Upper lobe of right lung (tissue), 1 donor: ENCODE measurements at places on chromosomes 4 and X. TPM values are rescaled to one million over a fixed set of nuclear protein-coding genes. Genes with fewer than 3 reads are reported as not detected.

Gene COL25A1
- 0.75 TPM for total RNA-seq

Gene ARHGAP36
- total RNA-seq = not detected

Gene CYSLTR1
- total RNA-seq = 8.7 TPM

DNA sequence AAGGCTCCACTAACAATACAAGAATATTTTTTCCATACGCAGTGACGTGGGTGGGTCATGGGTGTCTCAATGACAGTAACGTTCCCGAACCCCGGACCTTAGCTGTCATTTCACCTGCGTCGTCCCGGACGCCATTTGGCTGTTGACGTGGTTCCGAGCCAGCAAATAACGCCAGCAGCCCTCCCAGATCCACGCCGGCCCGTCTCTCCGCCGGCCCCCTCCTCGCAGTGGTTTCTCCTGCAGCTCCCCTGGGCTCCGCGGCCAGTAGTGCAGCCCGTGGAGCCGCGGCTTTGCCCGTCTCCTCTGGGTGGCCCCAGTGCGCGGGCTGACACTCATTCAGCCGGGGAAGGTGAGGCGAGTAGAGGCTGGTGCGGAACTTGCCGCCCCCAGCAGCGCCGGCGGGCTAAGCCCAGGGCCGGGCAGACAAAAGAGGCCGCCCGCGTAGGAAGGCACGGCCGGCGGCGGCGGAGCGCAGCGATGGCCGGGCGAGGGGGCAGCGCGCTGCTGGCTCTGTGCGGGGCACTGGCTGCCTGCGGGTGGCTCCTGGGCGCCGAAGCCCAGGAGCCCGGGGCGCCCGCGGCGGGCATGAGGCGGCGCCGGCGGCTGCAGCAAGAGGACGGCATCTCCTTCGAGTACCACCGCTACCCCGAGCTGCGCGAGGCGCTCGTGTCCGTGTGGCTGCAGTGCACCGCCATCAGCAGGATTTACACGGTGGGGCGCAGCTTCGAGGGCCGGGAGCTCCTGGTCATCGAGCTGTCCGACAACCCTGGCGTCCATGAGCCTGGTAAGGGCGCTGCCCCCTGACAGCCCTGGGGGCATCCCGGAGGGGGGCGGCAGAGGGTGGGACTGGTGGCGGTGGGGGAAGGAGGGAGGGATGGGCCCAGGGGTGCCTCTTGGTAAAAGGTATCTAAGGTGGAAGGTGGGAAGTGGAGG, at the start of gene CPE:
CPE (plus strand) TSS at position 264 of the 933 bp plus-strand sequence; CDS start at position 478, 214 bp downstream.
- DNase-seq = peak; percentile 90
- H3K4me1 ChIP-seq = peaks cover 3% of the 10 kb centered on the region
- peak within 1 kb of the TSS; percentile 56 for H3K27ac ChIP-seq
- H3K4me3 ChIP-seq = peak within 1 kb of the TSS; percentile 47

GRCh38 chr4:53189011-53189410, 176.8 kb downstream of the SCFD2 start:
- H3K36me3 ChIP-seq = no peaks in the 10 kb centered on the region
- no peaks in the 10 kb centered on the region for H3K27me3 ChIP-seq
- no peak overlapping the region for H3K4me3 ChIP-seq
- no peaks in the 10 kb centered on the region for H3K4me1 ChIP-seq
- H3K27ac ChIP-seq = no peak overlapping the region
